Spinal cord (tissue), 10 donors: ENCODE measurements at places on chromosomes 3 and 15.
A peak's percentile ranks its signal among the peaks of the same experiment; 100 is the strongest.

- no peak for DNase-seq
Measured at GRCh38 chr3:149384911-149385321, 7.5 kb upstream of the TM4SF1 start.

DNA sequence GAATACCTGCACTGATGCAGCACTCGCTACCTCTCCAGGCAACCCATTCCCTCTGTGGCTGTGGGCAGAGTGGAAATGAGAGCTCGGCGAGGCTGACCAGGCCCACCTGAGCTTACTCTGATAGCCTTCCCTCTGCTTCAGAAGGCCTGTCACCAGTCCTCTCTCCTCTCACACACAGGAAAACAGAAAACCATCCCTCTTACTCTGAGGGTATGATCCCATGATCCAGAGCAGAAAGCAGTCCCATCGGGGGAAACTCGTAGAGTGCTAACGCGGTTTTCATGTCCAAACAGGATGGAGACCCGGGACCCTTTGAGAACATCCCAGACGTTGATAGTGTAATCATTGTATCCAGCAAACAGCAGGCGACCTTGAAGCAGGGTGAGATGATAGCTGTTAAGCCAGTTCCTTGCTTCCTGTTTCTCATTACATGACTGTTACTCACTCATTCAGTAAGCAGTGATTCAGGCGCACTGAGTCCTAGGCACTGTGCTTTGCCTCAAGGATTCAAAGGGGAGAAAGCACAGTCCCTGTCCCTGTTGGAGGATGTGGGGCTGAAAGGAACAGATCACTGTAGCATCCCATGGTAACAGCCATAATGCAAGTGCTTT is 11.8 kb upstream of the BCL2L10 start:
- no peak for DNase-seq

DNA sequence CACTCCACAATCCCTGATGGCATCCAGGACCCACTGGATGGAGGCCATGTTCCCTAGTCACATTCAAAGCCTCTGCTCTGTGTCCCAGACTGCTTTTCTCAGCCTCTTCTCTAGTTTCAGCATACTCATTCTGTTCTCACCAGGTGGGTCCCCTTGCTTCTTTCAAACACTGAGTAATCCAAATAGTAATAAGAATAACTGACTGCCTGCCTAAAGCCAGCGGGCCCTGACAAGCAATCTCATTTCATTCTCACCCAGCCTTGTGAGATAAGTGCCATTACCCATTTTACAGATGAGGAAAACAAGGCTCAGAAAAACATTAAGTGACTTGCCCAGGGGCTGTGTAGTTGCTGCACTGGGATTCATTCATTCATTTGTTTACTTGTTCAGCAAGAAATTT is 25.4 kb downstream of the MAPKAPK3 start:
- no peak for DNase-seq

GRCh38 chr3:37772773-37773354 is 88.8 kb upstream of the CTDSPL start:
- DNase-seq, result no peak

- DNase-seq, result peak; percentile 39
Measured at GRCh38 chr3:151327571-151328198, 1.7 kb downstream of the P2RY13 start.

DNA sequence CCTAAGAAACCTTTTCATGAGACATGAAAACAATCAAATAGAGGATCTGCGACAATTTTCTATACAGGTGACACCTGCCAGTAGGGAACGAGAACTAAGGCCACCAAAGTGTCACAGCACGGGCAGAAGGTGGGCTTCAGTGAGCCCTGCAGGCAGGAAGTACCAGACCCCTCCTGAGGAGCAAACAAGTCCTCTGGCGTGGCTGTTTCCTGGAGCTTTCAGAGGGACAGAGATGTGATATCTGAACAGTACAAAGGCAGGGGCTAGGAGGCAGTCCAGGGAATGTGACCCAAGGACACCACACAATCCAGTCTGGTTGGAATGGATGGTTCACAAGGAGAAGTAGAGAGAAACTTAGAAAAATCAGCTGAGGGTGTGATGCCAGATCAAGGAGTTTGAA is 16.8 kb downstream of the POMGNT2 start:
- no peak for DNase-seq

- DNase-seq, result no peak
Measured at GRCh38 chr3:32376115-32376514, 15.5 kb upstream of the CMTM7 start.

- DNase-seq, result peak; percentile 81
Measured at GRCh38 chr3:138329127-138329983, at the start of gene NME9. Gene NME9 (minus strand): TSS chr3:138329851. CDS start chr3:138329335, 516 bp downstream.

DNA sequence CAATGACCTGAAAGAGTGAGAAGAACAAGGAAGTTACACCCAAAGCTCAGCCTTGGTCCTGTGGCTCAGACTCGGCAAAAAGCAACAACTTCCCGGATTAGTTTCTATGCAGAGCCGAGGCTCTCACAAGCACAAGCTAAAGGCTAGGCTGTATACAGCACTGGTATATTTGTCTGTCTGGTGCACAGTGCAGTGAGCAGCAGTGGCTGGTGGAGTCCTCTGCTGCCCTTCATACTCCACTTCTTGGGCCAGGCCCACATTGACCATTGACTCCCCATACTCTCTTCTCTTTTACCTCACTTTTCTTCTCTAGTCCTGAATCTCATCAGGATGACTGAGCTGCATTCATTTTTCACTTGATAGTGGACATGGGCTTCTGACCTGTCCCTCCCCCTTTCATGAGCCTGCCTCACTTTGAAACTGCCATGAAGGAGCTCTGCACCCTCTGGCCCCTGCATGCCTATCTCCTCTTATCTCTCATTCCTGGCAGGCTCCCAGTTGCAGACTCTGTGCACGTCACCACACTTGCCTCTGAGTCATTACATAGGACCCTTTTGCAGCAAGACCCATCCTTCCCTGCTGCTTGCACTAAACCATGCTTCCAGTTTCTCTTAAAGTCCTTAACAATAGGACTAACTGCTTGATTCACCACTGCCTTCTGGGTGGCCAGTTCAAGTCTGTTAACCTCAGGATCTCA is 379.3 kb downstream of the NTRK3 start:
- no peak for DNase-seq
